Renal cortical epithelial cell (primary cell): ENCODE measurements at places on chromosomes 2 and 18.

DNA sequence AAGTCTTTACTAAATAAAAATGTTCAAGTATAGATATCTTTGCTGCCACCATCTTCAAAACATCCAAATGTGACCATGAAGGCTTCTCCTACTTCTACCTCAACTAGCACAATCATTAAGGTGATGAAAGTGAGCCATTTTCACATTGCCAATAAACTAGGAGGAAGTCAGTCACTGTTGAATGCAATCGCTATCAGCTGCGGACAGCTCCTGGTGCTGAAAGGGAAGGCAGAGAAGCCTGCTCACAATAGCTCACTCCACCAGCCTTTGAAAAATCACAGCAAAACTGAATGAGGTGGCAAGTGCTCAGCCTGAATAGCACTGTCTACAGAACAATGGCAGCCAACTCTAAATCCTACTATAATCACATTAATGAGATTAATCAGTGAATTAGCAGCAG lies 2.2 kb downstream of the MYT1L start:
- DNase-seq = no peak

- DNase-seq = no peak
These were observed 46.7 kb downstream of the RNU4ATAC start for GRCh38 chr2:121577381-121577780.

- no peak for DNase-seq
These were observed 106.8 kb upstream of the ZFP36L2 start for GRCh38 chr2:43333101-43333655.

GRCh38 chr2:120269076-120269744 lies 16.6 kb downstream of the RALB start:
- no peak for DNase-seq

GRCh38 chr2:29113027-29113686 lies 2.1 kb upstream of the CLIP4 start:
- DNase-seq = peak; percentile 49

GRCh38 chr2:14272396-14273075 lies 360.0 kb upstream of the LRATD1 start:
- no peak for DNase-seq

- DNase-seq = peak; percentile 41
These were observed 521.0 kb downstream of the PLCL1 start for GRCh38 chr2:198325359-198325758.

GRCh38 chr2:241867776-241868420 lies 1.6 kb upstream of the RTP5 start:
- DNase-seq = no peak

GRCh38 chr2:142866426-142866825 lies 11.0 kb upstream of the KYNU start:
- no peak for DNase-seq

DNA sequence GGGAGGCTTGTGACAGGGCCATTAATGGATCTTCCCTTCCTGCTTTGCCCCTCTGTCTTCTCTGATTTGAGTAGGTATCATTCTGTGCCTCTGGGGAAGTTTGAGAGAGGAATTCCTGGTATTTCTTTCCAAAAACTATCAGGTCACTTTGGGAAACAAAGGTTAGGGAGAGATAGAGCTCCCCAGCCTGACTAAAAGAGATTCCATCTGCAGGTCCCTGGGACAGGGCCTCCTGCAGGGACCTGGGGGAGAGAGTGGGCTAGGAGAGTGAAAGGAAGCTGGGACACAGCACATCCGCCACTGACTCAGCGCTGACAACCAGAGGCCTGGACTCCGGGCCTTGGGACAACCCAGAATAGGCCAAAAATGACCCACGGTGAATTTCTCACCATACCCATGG lies 6.4 kb downstream of the GALNT14 start:
- no peak for DNase-seq

- peak; percentile 51 for DNase-seq
These were observed 74.2 kb downstream of the HS1BP3 start for GRCh38 chr2:20576598-20577115.

GRCh38 chr2:209145941-209146681 lies 277.7 kb upstream of the MAP2 start:
- DNase-seq = no peak

DNA sequence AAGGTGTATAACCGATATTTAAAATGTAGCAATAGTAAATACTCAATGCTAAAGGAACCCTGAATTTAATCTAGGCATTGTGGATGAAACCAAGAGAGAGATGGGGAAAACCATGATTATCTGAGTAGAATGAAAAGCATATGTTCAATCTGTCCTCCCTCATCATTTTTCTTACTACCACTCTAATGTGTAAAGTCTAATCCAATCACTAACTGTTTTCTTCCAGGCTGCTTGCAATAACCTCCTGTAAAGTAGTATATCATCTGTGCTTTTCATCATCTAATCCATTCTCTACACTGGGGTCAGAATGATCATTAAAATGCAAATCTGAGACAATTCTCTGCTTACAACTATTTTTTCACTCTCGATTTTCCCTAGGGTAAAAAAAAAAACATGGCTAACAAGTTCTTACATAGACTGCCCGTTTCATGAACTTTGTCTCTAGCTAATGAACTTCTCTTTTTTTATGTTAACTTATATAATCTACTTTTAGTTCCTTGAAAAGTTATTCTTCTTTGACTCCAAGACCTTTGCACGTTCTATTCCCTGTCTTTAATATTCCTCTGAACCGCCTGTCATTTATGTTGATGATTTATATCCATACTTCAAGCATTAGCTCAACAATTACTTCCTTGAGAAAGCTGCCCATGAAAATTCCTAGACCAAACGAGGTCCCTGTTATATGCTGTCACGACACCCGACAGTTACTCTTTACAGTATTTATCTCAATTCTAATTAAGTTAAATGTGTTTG lies 94.7 kb upstream of the SLC8A1 start:
- DNase-seq = no peak

DNA sequence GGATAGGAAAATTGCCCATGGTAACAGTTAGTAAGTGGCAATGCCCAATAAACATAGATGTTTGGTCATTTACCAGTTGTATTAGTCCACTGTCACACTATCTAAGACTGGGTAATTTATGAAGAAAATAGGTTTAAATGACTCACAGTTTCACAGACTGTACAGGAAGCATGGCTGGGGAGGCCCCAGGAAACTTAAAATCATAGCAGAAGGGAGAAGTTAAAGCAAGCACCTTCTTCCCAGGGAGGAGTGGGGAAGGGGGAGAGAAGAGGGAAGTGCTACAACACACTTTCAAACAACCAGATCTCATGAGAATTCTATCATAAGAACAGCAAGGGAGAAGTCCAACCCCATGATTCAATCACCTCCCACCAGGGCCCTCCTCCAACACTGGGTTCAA lies 23.4 kb downstream of the NR4A2 start:
- no peak for DNase-seq

DNA sequence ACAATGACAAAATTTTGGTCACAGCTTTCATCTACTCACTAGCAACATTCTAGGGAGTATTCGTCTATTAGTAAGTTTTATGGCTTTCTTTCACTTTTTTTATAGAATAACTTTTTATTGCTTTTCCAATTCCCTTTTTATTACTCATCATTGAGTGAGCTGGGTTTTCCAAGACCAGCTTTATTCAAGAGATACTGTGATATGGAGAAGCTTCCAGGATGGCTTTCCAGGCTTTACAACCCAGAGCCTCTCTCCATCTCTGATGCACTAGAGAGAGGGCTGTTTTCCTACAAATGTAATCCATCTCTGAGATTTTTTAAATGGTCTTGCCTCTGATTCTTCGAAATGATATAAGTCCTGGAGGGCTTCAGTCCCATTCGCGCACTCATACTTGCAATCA lies 118.3 kb downstream of the LDLRAD4 start:
- no peak for DNase-seq

DNA sequence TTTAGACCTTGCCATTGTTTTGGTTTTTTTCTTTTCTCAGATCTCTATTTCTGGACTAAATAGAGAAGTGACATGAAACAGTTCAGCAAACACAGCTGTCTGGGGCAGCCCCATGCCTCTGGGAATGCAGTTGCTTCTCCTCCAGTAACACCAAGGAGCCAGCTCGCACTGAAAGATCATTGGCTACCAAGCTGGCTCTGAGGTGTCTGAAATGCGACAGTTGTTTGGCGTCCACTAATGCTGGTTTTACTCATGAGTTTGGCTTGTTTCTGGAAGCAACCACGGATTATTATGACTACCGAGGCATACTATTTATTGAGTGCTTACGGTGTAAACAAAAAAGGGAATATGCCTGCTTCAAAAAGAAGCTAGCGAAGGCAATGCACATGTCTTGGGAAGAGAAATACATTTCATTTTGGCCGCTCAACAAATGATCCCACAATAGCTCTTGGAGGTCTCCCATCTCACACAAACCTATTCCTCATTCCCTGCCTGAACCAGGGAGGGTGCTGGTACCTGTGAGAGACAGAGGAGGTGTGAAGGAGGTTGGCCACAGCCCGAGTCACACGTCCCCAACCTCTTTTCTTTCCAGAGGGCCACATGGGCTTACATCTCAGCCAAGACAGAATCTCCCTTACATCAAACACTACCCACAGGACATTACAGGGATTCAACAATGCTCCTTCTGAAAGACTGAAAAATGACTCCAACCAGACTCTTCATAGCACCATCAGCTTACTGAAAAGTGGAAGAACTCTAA lies 37.5 kb upstream of the NEB start:
- no peak for DNase-seq

GRCh38 chr2:128008074-128008672 lies 19.7 kb downstream of the SAP130 start:
- peak; percentile 7 for DNase-seq

GRCh38 chr2:209496586-209496982 lies 72.7 kb downstream of the MAP2 start:
- peak; percentile 78 for DNase-seq

GRCh38 chr2:171088057-171088834 lies 72.4 kb downstream of the TLK1 start:
- DNase-seq = no peak

GRCh38 chr2:39153312-39153711 lies 32.5 kb upstream of the SOS1 start:
- DNase-seq = no peak

DNA sequence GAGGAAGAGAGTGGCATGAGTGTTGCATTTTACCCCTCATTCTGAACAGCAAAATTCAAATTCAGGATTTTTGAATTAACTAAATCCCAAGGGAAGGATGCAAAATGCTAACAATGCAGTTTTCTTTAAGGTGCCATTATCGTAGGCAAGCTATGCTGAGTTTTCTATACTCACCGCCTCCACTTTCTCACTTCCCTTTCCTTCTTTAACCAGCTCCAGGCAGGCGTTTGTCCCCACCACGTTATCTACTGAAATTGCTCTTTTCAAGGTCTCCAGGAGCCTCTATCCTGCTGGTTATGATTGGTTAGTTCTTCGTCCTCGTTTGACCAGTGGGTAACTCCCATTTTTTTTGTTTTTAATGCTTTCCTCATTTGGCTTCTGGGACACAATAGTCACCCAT lies 1.8 kb upstream of the CPO start:
- no peak for DNase-seq

- no peak for DNase-seq
These were observed 5.9 kb upstream of the PARD6G start for GRCh38 chr18:80253236-80253635.

DNA sequence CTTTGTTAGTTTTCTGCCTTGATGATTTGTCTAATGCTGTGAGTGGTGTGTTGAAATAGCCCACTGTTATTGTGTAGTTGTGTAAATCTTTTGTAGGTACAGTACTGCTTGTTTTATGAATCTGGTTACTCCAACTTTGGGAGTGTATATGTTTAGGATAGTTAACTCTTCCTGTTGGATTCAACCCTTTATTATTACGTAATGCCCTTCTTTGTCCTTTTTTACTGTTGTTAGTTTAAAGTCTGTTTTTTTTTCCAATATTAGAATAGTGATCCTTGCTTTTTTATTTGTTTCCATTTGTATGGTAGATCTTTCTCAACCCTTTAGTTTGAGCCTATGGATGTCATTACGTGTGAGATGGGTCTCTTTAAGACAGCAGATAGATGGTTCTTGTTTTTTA lies 261.5 kb upstream of the CDH2 start:
- DNase-seq = no peak

DNA sequence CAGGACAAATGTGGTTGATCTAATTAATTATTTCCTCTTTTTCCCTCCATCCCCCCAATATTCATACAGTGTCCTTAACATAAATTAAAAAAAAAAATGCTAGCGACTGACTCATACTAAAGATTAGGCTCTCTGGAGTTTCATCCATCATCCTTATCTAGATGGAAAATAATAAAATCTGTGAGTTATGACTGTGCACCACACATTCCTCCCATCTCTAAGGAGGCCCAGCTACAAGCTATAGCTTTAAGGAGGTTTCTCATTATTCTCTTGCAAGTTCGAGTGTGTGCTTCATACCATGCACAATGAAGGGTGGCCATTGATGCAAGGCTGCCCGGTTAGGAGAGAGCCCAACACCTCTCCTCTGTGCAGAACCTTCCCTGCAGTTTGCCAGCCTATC lies 77.3 kb downstream of the XDH start:
- no peak for DNase-seq

GRCh38 chr18:23994361-23994902 lies 20.1 kb upstream of the TTC39C start:
- peak; percentile 99 for DNase-seq

DNA sequence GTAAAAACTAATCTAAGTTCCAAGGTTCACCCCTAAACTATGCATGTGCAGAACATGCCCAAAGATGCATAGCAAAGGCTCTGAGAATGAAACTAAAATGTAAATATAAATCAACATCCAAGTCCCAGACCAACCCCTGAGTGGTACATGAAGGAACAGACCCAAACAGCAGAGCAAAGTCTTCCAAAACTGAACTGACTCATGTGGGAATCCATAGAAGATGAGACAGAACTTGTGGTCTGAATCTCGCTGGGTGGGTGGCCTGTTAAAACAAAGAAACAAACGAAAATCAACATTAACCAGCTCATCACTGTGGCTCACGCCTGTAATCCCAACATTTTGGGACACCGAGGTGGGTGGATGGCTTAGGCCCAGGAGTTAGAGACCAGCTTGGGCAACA lies 29.5 kb upstream of the ATRAID start:
- no peak for DNase-seq

GRCh38 chr2:127464470-127465257 lies 46.4 kb downstream of the PROC start:
- DNase-seq = no peak

DNA sequence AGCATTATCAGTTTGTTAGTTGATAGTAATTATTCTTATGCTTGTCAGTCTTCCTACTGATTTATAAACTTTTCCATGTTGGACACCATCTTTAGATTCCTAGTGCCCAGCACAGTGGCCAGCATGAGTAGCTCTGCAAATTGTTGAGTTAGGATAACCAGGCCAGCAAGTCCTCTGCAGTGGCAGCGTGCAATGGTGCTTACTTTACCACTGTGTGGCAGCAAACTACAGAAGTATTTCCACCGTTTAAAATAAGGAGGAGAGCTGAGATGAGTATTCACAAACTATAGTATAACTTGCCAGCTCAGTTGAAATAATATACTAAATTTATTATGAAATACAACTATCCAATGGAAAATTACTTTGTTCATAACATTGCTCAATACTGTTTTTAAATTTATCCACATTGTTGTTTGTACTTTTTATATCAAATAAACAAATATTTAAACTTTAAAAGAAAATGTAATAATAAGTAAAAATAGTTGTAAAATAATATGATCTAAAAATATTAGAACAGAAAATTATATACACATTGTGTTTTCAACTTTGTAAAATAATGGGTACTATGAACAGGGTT lies 9.3 kb upstream of the THADA start:
- peak; percentile 67 for DNase-seq

- no peak for DNase-seq
These were observed 93.6 kb downstream of the EPHA4 start for GRCh38 chr2:221478485-221478863.

GRCh38 chr2:147037048-147037447 lies 807.8 kb upstream of the ACVR2A start:
- DNase-seq = no peak
